Right cardiac atrium (tissue), 5 donors: ENCODE measurements at places on chromosomes 4 and X. TPM values are rescaled to one million over a fixed set of nuclear protein-coding genes. Genes with fewer than 3 reads are reported as not detected.

RNF175 gene
- polyA plus RNA-seq, result 9.1 TPM

ARHGAP36 gene
- 0.05 TPM for polyA plus RNA-seq

DNA sequence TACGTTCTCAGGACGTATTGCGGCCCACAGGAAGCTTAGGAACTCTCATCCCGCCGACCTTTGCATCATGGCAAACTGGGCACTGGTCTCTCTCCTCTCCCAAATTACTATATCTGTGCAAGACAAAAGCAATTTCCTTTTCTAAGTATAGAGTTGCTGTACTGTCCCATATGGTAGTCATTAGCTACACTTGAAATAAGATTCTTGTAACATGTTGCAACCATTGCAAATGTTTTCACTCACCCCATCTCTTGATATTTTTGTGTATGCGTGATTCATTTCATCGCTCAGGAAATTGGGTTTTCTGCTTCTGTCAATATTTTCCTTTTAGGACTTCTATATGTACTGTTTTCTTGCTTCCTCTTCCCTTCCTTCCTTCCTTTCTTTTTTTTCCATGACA lies 15.7 kb downstream of the ARMCX6 start:
- no peak for DNase-seq

DNA sequence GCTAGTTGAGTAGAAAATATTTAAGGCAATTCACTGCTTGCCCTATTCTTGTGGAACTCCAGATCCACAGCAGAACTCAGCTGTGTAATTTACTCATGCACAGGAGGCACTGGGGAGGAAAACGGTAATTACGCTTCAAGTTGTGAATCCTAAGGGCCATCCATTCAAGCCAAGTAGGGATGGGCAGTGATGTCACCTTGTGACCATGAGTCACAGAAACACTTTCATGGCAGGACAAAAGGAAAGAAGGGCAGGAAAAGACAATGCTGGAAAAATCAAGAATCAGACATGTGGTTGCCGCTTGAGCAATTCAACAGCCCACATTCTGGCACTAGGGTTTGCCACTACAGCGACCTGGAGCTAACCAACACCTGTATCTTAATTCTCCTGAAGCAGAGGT lies 1.4 kb downstream of the PAQR3 start:
- DNase-seq, result no peak
